ENCODE measurements at places on chromosomes 12 and 14. TPM values are rescaled to one million over a fixed set of nuclear protein-coding genes. Genes with fewer than 3 reads are reported as not detected.

The FAM177A1 gene
- 28.7 TPM for total RNA-seq

The SLC2A3 gene
- total RNA-seq: 22.4 TPM

The ANG gene
- total RNA-seq: 7.9 TPM

The CCDC60 gene
- total RNA-seq: not detected

The SLC15A4 gene
- 31.7 TPM for total RNA-seq

The MYL2 gene
- total RNA-seq: 0.74 TPM

The PLBD1 gene
- total RNA-seq: 2.5 TPM

The KLRK1 gene
- total RNA-seq: not detected

The IFNG-AS1 gene
- total RNA-seq: not detected

The ZNF268 gene
- total RNA-seq: 9.7 TPM

The PPFIBP1 gene
- 47.7 TPM for total RNA-seq

The SERPINA3 gene
- 2.1 TPM for total RNA-seq

The GDF3 gene
- total RNA-seq: not detected

The CLEC6A gene
- total RNA-seq: not detected

The RD3L gene
- not detected for total RNA-seq

The ZFHX2 gene
- total RNA-seq: 0.17 TPM

The IL23A gene
- total RNA-seq: not detected

The MAGOHB gene
- 26.1 TPM for total RNA-seq

The ORAI1 gene
- total RNA-seq: 8.9 TPM

The PTCSC3 gene
- not detected for total RNA-seq

The GZMB gene
- not detected for total RNA-seq

The REM2 gene
- 0.30 TPM for total RNA-seq

The GPN3 gene
- total RNA-seq: 24.5 TPM

The GSG1 gene
- 1.5 TPM for total RNA-seq

The STAC3 gene
- 0.50 TPM for total RNA-seq

The EXOC3L4 gene
- total RNA-seq: not detected

The TAS2R31 gene
- 0.15 TPM for total RNA-seq

The PCNX1 gene
- total RNA-seq: 10.1 TPM

The IL22 gene
- total RNA-seq: not detected

The PRR4 gene
- 0.34 TPM for total RNA-seq

The KLRB1 gene
- not detected for total RNA-seq

The PZP gene
- total RNA-seq: not detected

The NFATC4 gene
- total RNA-seq: 25.4 TPM

The GRIN2B gene
- total RNA-seq: not detected

The SMIM41 gene
- total RNA-seq: not detected

The ST8SIA1 gene
- 0.89 TPM for total RNA-seq

The SLCO1B1 gene
- total RNA-seq: not detected

The ALDH2 gene
- 32.6 TPM for total RNA-seq

The DNM1L gene
- 47.7 TPM for total RNA-seq

The TMEM179 gene
- total RNA-seq: not detected

The AQP5 gene
- not detected for total RNA-seq

The CCDC63 gene
- total RNA-seq: not detected

The NEUROD4 gene
- total RNA-seq: not detected

The ATP2B1 gene
- total RNA-seq: 39.0 TPM

The DLK1 gene
- 0.15 TPM for total RNA-seq

The CLEC2D gene
- total RNA-seq: 0.59 TPM

The LBHD2 gene
- total RNA-seq: not detected

The PCED1B gene
- total RNA-seq: 0.17 TPM

The SIX4 gene
- 23.5 TPM for total RNA-seq

The ADAM21 gene
- under 0.01 TPM for total RNA-seq

The INHBE gene
- 10.9 TPM for total RNA-seq

The CACNA1C gene
- total RNA-seq: 0.74 TPM

The FAR2 gene
- total RNA-seq: 6.7 TPM

The CLEC4D gene
- not detected for total RNA-seq

The OSBPL8 gene
- total RNA-seq: 41.3 TPM

All from bronchus fibroblast of lung (primary cell).